ENCODE measurements at places on chromosomes 11 and 22.

DNA sequence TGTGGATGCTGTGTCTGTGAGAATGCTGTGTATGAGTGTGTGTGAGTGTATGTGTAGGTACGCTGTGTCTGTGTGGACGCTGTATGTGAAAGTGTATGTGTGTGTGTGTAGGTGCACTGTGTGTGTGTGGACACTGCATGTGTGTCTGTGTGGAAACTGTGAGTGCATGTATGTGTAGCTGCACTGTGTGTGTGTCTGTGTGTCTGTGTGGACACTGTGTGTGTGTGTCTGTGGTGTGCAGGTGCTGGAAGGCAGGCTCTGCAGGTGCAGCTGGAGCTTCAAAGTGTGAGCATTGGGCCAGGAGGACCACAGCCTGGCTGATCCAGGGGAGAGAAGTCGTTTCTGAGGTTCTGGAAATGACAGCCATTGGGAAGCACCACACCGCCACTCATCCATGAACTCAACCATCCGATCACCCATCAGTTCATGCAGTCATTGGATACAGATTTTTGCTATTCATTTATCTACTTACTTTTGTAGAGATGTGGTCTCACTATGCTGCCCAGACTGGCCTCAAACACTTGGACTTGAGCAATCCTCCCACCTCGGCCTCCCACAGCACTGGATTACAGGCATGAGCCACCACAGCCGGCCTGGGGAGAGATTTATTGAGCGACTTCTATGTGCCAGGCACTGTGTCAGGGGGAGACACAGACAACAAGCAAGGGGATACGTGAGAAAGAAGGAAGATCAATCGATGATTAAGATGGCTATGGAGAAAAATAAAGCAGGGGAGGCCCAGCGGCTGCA, 9.6 kb downstream of the TRPM5 start:
- no peak for DNase-seq

GRCh38 chr11:70826541-70827335, 425.6 kb downstream of the SHANK2 start:
- no peak for DNase-seq

DNA sequence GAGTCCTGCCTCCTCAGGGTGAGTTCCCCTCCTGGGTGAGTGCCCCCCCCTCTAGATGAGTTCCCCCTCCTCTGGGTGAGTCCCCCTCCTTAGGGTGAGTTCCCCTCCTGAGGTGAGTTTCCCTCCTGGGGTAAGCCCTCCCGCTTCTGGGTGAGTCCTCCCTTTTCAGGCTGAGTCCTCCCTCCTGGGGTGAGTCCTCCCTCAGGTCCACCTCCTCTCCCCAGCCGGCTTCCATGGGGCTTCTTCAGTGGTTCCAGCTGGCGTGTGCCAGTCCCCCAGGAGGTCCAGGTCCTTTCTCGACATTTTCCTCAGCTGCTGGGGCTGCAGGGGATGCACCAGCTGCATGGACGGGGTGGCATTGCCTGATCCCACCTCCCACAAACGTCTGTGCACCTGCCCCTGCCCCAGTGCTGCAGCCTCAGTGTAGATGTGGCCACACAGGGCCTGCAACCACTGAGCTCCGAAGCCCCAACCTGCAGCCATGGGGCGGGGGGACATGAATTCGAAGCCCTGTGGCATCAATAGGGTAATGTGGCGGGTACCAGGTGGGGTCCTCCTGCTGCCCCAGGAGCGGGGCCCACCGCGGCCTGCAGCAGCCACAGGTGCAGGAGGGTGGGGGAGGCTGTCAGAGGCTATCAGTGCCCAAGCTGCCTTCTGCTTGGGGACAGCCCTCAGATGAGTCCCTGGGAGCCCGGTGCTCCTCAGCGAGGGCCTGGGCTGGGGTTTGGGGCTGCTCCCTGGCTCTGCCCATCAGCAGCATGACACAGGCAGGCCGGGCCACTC, 101.3 kb upstream of the FGF3 start:
- DNase-seq = no peak

DNA sequence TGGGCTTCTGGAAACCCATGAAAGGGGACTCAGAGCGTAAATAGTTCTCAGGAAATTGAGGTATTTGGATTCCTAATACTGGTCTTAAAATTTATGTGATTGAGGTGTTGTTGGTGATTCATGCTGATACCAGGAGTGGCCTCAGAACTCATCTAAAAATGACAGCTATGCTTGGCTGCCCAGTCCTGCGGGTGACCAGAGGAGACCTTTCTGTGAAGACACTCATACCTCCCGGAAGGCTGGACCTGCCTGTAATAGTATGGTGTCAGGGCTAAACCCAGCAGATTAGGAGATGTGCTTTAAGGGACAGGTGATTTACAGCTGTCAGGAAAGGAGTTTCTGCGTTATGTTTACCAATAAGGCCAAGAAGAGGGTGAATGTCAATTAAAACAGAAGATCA, 29.9 kb downstream of the C11orf96 start:
- DNase-seq = no peak

DNA sequence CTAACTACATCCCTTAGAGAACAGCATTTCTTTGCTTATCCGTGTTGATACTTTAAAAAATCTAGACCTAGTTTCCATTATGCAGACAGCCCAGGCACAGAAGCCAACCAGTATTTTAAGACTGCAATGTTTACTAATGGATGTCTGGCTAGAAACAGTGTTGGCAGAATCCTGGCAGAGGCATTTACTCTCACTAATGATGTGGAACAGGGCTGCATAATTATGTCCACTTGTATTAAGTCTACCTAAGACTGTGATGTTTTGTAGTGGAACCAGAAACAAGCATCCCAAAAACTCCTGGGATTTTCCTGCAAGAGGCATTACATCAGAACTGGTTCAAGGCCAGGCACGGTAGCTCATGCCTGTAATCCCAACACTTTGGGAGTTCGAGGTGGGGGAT, 50.2 kb upstream of the PICALM start:
- no peak for DNase-seq
